ENCODE measurements at places on chromosomes 2 and 18.

GRCh38 chr2:227163998-227164762, at the start of the genes COL4A3 and COL4A4:
COL4A3 (plus strand) TSS chr2:227164624; CDS start chr2:227164727, 103 bp downstream.
COL4A4 (minus strand) TSS chr2:227164205; CDS start chr2:227147483, 16,722 bp downstream.
- peak; percentile 59 for DNase-seq

DNA sequence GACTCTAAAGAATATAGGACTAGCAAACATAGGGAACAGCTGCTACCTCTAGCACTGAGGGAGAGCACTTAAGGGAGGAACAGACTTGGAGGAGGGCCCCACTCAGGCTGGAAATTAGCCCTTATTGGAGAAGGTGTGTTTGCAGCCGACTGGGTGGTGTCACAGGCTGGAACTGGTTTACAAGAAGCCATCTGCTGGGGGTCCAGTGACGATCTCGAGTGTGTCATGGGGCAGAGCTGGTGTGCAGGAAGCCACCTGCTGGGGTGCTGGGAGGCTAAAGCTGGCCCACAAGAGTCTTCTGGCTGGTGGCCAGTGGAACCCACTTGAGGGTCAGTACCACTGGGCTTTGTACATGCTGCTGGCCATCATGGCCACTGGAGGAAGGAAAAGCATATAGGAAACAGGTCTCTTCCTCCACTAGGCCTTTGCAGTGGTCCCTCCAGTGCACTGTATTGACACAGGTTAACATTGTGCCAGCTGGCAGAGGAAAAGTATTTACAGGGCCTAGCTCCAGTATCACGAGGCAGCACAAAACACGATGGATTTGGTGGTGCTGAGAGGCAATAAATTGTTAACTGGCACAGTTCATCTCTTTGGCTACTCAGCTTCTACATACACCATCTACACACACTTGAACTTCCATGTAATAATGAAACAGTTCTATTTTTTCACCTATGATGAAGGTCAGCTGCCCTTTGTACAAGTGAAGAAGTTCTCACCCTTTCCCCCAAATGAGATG, 43.6 kb downstream of the MAP3K20 start:
- DNase-seq: no peak

GRCh38 chr18:12468445-12468844, 60.7 kb downstream of the PRELID3A start:
- DNase-seq: no peak

- DNase-seq: no peak
These were observed 156.2 kb upstream of the DNMT3A start for GRCh38 chr2:25497918-25498407.

DNA sequence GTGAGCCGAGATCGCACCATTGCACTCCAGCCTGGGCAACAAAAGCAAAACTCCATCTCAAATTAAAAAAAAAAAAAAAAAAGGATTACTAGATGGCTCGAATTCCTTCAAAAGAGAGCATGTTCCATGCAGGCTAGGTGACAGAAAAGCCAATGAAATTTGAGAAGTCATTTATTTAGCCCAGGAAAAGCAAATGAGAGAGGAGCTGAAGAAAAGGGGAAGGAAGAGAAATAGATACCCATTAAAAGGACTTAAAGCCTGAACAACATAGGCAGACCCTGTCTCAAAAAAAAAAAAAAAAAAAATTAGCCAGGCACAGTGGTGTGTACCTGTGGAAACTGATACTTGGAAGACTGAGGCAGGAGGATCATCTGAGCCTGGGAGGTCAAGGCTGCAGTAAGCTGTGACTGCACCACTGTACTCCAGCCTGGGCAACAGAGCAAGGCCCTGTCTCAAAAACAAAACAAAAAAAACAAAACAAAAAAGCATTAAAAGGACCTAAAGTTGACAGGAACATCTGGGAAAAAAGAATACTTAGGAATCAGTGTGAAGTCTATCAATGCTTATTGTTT, 11.1 kb downstream of the SEPTIN10 start:
- no peak for DNase-seq
